ENCODE measurements at places on chromosomes 3 and 15. TPM values are rescaled to one million over a fixed set of nuclear protein-coding genes. Genes with fewer than 3 reads are reported as not detected.

DNA sequence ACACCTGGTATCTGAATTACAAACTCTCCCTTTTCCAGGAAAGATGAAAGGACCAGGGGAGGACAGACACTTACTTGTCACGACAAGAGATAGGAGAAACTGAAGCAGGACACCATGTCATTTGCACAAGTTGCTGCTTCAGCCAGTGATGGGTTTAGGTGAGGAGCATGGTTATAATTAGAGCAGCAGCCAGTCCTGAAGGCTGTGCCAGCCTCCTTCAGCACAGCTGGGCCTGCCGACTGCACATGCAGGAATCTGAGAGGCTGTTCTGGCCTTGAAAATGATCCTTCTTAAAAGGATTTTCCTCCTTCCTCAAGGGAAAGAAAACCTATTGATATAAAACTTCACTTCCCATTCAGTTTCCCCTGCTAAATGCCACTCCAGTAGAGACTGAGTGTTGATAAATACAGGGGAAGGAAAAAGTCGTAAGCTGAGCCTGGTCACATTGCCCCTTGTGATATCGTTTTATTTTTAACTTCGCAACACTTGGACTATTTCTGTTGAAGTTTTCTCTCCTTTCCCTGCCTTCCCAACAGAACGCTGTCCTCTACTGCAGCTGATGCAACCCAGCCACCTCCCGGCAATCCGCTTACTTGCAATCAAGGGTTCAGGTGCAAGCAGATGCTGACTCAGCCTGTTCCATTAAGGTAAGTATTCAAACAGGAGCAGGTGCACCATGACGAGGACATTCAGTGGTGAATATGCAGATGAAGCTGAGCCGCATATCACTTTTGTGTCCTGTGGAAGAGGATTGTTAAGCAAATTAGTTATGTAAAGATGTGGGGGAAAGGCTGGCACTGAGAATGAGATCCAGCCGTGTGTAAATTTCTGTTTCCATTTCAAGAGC, at the start of gene FBXO40:
FBXO40 (plus strand) TSS at position 524 of the 847 bp plus-strand sequence. CDS start 27,197 bp downstream, outside the sequence.
- DNase-seq, result no peak

GRCh38 chr3:111332488-111333080, 209.4 kb upstream of the CD96 start:
- DNase-seq, result no peak

DNA sequence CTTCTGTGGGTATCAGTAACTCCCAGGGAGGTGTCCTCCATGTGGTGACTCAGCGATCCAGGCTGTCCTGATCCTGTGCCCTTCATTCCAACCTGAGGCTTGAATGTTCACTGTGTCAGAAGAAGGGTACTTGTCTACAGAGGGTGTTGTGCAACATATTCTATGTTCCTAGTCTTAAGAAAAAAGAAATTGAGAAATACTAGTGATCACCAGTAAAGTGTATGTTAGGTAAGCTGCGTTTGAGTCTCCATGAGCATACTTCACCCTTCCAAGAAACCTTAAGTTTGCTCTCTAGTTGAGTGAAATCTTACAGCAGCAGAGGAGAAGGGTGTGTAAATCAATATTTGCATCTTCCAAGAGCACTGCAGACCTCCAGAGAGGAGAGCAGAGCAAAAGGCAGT, 122.2 kb upstream of the SLC24A5 start:
- no peak for DNase-seq

GRCh38 chr3:60047426-60048200, 997.8 kb upstream of the CFAP20DC start:
- DNase-seq, result no peak

- DNase-seq, result no peak
Measured at GRCh38 chr3:119205209-119205608, 31.8 kb downstream of the UPK1B start.

GRCh38 chr15:79778378-79778990, 118.3 kb downstream of the MTHFS start:
- DNase-seq, result no peak

DNA sequence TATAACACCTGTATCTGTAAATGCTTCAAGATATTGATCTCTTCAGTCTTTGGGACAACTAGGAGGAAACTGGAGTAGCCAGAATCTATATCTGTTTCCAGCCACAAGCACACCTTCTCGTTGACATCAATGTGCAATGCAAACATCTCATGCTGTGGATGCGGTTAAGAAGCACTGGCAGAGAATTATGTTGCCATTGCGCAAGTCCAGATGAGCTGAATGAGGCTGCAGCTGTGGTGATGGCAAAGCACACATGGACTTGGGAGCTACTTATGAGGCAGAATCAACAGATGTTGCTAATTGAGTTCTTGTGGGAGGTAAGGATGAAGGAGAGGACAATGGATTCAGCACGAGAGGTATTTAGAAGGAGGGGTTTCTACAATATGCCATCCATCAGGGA, 90.9 kb downstream of the STRIT1 start:
- DNase-seq, result no peak

DNA sequence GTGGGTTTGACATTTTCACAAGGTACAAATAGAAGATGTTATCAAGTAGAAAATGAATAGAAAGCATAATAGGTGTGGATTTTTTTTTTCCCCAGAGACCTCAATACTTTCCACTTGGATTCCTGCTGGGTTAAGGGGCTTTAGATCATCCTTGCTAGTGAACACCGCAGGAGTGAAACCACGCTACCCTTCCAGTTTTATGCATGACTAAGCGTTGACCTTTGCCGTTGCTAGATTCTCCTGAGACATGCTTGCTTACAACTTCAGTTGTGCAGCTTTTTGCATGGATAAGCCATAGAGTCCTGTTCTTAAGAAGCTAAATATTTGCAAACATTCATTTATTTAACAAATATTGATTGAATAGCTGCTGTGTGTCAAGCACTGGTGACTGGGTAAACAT, 299.7 kb upstream of the LMCD1 start:
- DNase-seq, result no peak

- DNase-seq, result no peak
Measured at GRCh38 chr3:29565236-29565635, 284.4 kb downstream of the RBMS3 start.

DNA sequence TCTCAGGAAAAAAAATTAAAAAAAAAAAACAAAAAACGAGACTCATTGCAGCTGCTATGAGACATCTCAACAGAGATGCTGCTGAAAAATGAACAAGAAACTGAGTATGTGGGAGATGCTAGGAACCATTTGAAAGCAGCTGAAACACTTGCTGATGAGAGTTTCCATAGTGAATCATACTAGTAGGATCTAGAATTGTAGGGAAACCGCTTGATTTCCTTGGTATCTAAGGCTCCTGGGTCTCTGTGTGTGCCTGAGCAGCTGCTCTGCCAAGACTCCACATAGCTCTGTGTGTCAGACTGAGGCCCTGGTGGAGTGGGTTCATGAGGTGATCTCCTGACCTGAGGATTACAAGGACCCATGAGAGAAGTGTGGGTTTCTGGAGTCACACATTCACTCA, 313.4 kb upstream of the NECTIN3 start:
- DNase-seq, result no peak

GRCh38 chr3:107740992-107741896, 218.5 kb downstream of the BBX start:
- peak; percentile 20 for DNase-seq

DNA sequence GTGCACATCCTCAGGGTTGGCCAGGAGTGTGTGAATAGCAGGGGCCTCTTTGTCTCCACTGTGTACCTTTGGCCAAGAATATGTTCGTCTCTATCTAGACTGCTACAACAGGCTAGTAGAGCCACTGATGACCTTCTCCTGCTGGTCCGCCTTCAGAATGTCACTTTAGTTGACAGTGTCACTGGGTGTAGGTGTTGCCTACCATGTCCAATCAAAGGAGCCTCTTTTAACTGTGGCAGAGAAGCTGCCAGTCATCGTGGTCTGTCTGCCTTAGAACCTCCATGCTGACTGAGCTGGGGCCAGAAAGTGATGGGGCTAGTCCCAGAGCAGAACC, 40.1 kb downstream of the OXSR1 start:
- no peak for DNase-seq

- no peak for DNase-seq
Measured at GRCh38 chr3:115292131-115292530, 145.0 kb upstream of the ZBTB20 start.

GRCh38 chr15:67803299-67803698, 22.0 kb upstream of the SKOR1 start:
- DNase-seq, result no peak

DNA sequence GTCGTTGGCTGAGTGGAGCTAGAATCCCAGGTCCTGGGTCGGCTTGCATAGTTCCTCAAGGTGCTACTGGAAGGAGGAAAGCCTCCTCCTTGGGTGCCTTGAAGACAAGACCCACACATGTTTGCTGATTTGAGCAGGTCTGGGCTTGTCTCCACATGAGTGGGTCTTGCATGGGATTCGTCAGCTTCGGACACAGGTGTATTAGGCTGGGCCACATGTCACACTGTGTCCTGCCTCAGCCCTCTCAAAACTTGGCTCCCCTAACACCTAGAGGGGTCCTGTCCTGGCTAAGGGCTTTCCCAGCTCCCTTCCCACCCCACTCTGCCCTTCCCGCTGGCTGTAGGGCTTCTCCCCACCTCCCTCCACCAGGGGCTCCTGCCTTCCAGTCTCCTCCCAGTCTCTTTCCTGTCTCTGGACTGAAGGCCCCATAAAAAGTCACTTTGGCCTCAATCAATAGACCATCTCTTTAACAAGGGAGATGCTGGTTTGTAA, 73.0 kb upstream of the ADPGK start:
- no peak for DNase-seq

DNA sequence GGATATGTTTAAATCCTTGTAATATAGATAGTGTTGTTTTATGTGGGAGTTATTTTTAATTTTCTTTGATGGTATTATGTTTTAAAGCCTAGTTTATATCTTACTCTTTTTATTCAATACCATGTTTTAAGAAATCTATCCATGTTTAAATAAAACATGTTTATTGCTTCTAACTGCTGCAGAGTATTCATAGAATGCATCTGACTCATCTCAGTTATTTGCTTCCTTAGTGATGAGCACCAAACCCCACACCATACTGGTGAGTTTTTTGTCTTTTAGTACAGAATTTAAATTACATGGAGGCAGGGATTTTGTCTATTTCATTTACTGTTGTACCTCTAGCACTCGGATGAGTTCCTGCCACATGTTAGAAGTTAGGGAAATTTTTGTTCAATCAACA, 209.2 kb downstream of the NSUN3 start:
- no peak for DNase-seq

GRCh38 chr15:90799639-90800170, 68.7 kb upstream of the FURIN start:
- DNase-seq, result no peak

GRCh38 chr3:23760325-23760724, 45.4 kb upstream of the UBE2E1 start:
- DNase-seq, result no peak

- peak; percentile 40 for DNase-seq
Measured at GRCh38 chr15:60945196-60945595, 283.9 kb downstream of the RORA start.

- peak; percentile 42 for DNase-seq
Measured at GRCh38 chr3:64011685-64012084, 11.6 kb downstream of the PSMD6 start.

DNA sequence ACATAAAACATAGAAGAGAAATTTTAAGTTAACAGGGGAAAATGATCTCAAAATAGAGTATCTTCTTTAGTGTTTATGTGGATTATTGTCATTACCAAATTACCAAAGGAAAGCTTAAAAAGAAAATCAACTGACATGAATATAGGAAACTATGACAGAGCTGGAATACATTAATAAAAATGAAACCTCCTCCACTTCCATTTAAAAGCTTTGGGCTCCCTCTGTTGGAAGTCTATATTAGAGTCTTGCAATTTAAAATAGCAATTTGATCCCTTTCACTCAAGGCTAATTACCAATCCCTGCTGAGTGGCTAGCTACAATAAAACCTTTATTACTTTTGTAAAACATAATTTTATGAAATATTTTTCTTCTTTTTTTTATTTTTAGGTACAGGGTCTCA, 61.4 kb upstream of the IMPG2 start:
- DNase-seq, result peak; percentile 59

GRCh38 chr3:16137977-16138376, 36.5 kb upstream of the GALNT15 start:
- DNase-seq, result no peak

DNA sequence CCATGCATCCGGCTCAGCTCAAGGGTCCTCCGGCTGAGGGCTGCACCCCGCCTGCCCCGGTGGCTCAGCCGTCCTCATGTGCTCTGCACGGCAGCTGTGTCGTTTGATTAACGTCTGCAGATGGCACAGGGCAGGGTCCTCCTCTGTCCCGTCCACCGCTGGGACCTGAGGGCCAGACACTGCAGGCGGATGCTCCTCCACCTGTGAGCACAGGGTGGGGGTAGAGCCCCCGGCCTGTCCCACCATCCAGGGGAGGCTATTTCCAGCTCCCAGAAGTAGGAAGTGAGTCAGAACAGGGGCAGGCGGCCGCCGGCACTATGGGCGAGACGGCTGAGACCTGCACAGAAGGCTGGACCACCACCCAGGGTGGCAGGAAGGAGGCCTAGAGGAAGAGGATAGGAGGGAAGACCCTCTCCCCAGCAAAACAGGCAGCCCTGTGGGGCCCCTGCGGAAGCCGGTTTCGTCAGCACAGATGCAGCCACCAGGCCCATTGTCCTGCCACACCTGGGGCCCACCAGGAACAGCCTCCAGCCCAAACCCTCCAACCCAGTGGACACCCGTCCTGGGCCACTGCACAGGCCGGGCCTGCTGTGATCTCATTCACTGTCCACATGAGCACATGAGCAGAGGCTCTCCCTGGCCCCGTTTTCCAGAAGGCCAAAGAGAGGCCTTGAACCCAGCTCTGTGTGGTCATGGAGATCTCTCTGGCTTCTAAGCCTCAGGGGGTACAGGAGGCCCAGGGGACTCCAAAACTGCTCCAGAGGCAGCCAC, 12.6 kb upstream of the PLXND1 start:
- DNase-seq, result no peak

- DNase-seq, result no peak
Measured at GRCh38 chr3:3141939-3142338, 15.2 kb downstream of the TRNT1 start.

GRCh38 chr15:31303726-31304648, 22.6 kb upstream of the KLF13 start:
- DNase-seq, result no peak

- peak; percentile 93 for DNase-seq
Measured at GRCh38 chr3:97863031-97863430, 41.2 kb downstream of the CRYBG3 start.

- DNase-seq, result peak; percentile 98
Measured at GRCh38 chr3:136960838-136961836, 3.4 kb downstream of the IL20RB start.

ARHGEF26 gene
- total RNA-seq, result 4.1 TPM

SMCO1 gene
- 0.05 TPM for total RNA-seq

ALG1L2 gene
- total RNA-seq, result not detected

ABHD10 gene
- 43.9 TPM for total RNA-seq

COL8A1 gene
- total RNA-seq, result 225 TPM

CDC25A gene
- 16.5 TPM for total RNA-seq

SMC4 gene
- total RNA-seq, result 164 TPM

IQCF5 gene
- total RNA-seq, result not detected

GLDN gene
- total RNA-seq, result 0.74 TPM

CADM2 gene
- total RNA-seq, result not detected

MNS1 gene
- 5.6 TPM for total RNA-seq

All from M059J (cell line).